GM13977 (cell line): ENCODE measurements at places on chromosomes 11 and 22.

DNA sequence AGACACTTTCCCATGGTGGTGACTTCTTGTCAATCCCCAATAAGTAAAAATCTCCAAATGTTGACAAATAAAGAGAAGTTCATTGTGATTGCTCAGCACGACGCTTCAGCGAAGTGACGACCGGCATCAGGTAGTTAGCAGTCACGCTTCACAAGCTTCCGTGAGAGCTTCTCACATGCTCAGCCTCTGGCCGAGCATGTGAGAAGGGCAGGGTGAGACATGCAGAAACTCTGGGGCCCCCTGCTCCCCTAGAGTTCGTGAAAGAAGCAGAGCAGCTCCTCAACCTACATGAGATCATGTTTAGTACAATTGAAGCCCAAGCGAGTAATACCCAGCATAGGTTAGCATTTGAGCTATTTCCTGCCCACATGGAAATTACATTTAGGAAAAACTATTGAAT lies 4.4 kb upstream of the C11orf16 start:
- DNase-seq: peak; percentile 55

GRCh38 chr11:128496692-128497060 lies 90.7 kb downstream of the ETS1 start:
- DNase-seq: no peak

DNA sequence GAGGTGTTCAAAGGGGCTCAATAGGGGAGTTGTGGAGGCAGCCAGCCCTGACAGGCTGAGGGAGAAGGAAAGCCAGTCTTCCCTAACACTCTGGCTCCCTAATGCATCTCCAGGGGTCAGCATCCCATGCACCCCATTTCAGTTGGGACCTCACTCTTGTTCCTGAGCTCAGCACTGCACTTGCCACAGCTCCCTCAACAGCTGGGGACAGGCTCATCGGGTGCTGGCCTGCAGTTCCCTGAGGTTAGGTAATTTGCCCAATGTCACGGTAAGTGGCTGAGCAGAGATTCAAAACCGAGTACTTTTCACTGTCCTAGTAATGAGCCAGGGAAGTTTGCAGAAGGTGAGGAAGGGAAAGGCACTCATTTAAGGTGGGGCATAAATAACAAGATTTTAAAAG lies 20.8 kb downstream of the VSTM5 start:
- DNase-seq: no peak

GRCh38 chr22:39244496-39245129 lies at the start of gene PDGFB:
Gene PDGFB, minus strand, starts transcription at chr22:39244982. Its CDS starts 1,019 bp downstream, at chr22:39243963.
- DNase-seq: no peak

- no peak for DNase-seq
Measured at GRCh38 chr11:30573951-30574350, 12.2 kb downstream of the MPPED2 start.

DNA sequence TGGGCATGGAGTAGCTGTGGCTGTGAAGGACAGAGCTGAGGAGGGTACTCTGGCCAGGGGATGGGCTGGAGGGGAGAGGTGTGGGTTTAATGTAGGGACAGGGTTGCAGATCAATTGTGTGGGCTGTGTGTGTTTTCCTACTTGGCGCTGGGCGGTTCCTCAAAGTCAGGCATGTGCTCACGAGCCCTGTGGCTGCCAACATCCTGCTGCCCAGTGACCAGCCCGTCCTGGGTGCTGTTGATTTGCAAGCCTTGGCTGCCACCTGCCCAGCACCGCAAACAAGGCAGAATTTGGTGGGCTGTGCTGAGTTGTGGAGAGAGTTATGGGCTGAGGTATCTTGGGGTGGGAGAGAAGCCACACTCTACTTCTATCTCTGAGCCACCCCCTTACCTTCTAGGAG lies 69.2 kb downstream of the SCN3B start:
- no peak for DNase-seq

DNA sequence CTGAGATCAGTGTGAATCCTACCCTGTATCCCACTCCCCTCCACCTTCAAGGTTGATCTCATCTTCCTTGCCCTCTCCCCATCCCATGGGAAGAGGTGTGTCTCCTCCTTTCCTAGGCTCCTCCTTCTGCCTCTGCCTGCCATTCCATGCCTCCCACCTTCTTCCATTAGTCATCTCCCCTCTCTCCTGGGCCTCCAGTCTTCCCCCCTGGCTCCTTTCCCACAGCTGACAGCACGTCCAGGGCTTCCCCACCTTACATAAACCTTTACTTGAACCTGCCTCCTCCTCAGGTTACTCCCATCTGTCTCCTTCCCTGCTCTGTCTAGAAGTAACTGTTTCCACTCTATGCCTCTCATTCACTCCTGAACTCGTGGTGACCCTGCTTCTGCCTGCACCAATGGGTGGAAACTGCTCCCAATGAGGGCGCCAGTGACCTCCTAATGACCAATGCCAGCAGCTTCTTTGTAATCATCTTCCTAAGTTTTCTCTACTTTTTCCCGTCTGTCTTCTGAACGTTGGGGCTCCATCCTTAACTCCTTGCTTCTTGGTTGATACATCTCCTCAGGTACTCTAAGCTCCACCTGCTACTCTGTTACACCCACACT lies 266.9 kb upstream of the NARS2 start:
- no peak for DNase-seq
